ENCODE measurements at places on chromosomes 12 and 14.

DNA sequence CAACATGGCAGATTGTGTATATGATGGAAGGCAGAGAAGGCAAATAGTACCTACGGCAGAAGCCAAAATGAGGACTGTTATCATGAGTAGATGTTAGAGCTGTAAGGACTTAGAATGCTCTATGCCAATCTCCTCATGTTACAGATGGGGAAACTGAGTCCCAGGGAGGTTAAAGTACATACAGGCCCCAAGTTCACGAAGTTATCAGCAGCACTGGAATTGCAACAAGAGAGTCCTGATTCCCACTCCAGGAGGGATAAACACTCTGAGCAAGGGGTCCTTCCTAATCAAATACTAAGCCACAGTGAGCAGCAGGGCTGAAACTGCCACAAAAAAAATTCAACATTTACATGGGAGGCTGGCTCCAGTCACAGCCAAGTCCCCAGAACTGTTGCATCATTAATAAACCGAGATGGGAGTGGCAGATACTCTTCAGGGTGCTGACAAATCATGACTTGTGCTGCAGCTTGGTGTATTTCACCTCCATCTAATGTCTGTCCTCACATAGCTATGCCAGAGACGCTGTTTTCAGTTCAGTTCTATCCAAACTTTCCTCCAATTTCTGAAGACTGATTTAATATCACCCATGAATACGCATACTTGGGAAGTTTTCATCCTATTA is 24.2 kb downstream of the NUAK1 start:
- DNase-seq = no peak

DNA sequence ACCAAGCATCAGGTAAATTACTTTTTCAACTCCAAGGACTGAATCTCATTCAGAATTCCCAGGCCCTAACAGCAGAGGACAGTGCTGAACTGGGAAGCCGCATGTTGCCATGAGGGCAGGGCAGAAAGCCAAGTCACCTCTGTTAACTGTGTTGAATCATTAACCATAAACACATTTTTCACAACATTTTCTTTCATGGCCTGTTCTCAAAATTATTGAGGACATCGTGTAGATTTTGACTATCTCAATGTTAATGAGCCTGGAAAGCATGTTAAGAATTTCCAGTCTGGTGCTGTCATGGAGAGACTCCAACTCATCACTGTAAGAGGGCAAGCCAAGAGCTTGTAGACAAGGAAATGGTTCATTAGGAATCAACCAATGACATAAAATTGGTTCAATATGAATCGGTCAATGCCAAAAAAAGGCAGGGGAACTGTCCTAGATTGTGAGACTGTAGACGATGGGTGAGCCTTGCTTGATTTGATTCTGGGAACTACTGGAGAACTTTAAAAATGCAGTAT is 33.7 kb downstream of the CPM start:
- DNase-seq = no peak

GRCh38 chr14:98114122-98114895 is 1157.7 kb downstream of the BCL11B start:
- DNase-seq = no peak

GRCh38 chr12:110577864-110578693 is 5.0 kb downstream of the PPTC7 start:
- no peak for DNase-seq

DNA sequence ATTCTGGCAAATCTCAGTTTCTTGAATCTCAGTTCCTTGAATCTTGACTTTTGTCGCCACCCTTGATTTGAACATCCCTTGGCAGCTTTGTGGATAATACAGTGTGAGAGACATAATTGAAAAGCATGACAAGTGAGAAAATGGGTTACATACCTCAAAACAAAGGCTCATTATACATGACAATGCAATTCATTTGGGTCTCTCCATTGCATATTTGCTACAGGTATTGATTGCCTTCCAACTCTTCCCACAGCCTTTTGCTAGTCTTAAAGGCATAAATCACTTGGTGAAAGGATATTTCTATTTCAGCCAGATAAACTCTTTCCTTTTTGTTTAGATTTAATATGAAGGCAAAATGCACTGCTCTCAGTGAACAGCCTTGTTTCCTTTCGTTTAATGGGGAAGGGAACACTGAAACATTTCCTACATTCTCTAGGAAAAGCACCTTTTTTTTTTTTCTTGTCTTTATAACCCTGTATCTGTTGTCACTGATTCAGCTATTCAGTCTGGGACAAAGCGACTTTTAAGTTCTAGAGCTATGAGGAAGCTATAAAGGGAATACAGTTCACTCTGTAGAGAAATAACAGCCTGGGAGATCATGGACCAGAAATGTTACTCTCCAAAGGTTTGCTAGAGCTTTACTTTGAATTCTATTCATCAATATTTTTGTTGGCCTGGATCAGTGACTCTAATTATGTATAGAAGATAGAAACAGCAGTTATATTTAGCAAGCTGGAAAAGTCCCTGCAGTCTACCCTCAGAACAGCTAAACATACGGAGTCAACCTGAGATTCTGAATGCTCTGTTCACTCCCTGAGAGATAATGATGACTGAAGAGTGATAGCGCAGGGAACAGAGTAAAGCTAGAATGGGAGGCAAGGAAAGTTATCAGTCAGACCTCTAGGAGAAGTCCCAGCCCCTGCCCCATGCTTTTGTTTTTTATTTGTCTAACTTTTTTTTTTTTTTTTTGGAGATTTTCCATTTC is 311.4 kb downstream of the RGS6 start:
- DNase-seq = no peak

DNA sequence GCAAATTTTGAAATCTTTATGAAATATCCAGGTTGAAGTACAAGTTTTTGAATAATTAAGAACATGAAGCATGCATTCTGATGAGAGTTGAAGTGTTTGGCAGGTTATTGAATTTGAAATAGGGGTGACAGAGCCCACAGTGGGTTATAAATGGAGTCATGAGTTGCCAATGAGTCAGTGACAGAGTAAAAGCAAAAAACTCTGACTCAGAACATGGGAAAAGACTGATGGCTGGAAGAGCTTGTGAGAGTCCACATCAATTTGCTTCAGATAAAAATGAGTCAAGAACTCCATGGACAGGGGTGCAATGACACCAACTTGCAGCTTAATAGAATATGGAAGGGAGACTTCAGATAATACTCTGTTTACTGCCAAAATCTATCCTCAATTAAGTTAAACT is 105.3 kb downstream of the SLC6A15 start:
- no peak for DNase-seq

DNA sequence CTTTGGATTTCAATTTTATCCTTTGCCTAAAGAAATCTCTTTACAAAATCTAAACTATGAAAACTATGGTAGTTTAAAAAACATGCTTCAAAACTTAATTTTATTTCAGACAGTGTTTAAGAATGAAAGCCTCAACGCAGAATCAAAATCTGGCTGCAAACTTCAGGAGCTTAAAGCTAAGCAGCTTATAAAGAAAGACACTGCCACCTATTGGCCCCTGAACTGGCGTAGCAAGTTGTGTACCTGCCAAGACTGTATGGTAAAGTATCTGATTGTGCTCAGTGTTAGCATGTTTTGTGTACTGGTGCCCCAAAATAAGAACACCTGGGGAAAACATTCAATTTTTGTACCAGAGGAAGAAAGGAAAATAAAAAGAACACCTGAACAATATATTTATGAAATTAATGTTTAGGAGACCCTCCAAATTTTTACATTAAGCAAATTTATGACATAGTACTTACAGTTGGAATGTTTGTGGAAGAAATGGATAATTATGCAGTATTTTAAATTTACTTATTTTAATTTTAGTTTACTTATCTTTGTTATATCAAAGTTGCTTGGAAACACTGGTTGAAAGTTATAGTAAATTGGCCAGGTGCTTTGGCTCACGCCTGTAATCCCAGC is 12.2 kb downstream of the UBR7 start:
- DNase-seq = peak; percentile 65

DNA sequence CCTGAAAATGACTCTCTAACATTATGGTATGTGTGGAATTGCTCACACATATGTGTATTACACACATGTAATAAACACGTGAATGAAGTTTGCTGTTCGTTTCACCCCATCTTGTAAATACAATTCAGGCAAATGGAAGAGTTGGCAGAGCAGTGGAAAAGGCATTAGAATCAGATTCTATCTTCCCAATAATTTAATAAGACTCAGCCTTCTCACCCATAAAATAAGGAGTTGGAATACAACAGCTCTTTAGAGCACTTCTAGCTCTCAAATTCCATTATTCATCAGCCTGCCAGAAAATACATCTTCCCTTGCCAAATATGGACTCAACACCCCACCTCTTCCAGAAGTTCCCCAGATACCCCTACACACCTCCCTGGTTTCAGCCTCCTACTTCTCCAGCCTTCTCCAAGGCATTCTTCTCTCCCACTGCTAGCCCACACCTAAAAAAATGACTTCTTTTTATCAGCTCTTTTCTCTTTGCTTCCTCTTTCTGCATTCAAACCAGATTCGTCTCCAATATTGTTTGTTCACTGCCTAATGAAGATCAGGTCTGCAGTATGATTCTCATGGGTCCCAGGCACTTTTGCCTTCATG is 66.2 kb upstream of the DYRK2 start:
- no peak for DNase-seq

DNA sequence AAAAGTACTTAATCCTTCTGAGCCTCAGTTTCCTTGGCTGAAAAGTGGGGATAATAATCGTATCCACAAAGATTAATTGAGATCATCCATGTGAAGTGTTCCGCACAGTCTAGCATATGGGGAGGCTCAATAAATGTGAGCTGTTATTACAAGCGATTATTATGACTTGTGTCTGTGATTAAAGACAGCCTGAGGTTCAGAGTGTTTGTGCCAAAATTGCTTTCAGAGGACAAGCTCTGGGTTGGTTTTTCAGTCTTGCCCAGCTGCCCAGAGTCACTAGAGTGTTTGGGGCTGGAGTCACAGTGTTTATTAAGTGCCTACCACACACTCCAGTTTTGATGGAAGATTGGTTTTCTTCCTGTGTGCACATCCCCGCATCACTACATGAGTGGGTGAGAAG is 53.5 kb downstream of the NTF3 start:
- DNase-seq = no peak

GRCh38 chr14:93884950-93885349 is 42.2 kb upstream of the FAM181A start:
- DNase-seq = no peak

DNA sequence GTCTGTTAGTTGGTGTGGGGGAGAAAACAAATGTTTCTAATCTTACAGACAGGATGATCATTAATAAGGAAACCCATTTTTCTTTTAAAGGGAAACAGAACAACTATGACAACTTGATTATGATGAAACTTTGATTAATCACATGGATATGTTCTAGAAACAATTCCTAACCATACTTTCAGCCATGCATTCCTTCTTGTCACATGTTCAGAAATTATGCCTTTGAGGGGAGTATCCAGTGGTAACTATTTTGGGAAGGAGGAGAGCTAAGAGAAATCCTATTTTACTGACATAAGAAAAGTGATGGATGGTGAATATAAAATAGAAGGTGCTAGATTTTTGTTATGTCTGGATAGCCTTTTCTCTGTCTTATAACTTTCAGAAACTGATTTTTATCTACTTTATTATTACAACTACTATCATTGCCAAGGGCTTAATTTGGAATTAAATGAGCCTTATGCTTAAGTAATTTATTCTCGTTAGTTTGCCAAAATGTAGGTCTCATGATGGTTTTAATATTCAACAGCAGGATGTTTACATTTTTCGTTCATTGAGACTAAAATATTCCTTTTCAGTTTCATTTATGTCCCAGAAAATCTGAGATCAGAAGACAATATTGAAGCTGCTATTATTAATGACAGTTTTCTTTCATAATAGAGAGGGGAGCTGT is 200.1 kb downstream of the TMTC2 start:
- no peak for DNase-seq

- no peak for DNase-seq
Measured at GRCh38 chr14:101181446-101182313, 278.2 kb upstream of the RTL1 start.

GRCh38 chr12:132827763-132828703 is 636 bp downstream of the GOLGA3 start:
- peak; percentile 14 for DNase-seq

DNA sequence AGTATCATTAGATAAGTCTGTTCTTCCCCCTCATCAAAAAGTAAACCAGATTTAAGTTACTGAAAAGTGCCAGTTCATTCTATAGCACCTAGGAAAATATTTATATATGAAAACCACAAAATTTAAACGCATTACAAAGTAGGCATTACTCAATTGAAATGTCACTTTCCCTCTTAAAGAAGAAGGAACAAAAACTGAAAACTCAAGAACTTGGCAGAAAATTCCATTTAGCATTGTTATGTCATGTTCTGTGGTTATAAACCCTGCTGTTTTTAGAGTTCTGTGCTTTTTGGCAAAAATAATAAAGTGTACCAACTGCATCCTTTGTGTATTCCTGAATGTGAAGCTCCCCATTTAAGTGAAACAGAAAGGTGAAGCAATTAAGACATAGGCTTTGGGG is 3.6 kb downstream of the FGD4 start:
- no peak for DNase-seq

DNA sequence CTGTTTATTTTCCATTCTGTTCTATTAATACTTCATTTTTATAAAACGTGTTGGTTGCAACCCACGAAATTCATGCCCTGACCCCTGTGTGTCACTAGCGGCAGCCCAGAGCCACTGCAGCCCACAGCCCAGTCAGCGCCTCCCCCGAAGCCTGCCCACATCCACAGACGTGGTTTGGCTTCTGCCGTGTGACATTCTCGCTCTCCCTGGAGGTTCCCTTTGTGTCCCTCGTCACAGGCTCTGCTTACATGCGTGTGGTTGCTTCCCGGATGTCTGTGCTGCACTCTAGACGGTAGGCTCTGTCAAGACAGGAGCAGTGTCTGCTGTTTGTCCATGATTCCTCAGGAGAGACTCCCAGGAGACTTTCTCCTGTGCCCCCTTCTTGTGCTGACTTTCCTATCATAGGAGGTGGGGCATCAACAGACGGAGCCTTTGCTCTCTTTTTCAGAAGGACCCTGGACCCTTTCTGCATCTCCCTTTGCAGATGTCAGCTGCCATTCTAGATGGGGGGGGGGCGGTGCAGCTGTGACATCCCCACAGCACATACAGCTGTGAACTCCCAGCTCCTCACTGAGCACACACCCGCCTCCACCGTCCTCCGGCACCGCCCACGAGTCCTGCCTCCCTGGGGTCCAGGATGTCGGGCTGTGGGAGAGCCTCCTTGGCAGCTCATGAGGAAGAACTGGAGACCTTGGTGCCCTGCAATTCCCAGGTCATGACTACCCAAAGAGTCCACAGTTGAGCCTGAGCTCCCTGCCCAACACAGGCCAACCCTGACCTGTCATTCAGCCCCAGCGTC is 36.8 kb upstream of the PIWIL1 start:
- no peak for DNase-seq

GRCh38 chr12:43147878-43148277 is 404.1 kb downstream of the ADAMTS20 start:
- no peak for DNase-seq

Measured in G401 (cell line).